ENCODE measurements at places on chromosomes 7 and 10.

DNA sequence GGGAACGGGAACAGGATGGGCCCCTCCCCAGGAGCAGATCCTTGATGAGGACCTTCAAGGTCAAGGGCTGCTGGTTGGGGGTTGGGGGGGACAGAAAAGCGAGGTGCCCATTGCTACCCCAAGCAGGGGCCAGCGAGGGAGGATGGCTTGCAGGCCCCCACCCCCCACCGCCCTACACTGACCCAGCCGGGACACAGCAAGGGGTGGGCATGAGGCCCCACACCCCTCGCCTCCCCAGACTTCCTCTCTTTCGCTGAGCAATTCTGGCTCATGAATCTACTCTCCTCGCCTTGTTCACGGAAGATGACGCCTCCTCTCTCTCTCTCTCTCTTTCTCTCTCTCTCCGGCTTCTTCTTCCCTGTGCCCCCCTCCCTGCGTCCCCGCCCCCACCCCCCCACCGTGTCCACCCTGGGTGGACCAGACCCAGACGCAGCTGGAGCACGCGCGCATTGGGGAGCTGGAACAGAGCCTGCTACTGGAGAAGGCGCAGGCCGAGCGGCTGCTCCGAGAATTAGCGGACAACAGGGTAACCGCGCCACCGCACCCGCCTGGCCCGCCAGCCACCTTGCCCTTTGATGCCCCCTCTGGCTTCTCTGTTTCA, 81.1 kb upstream of the GTF2IRD1 start:
- DNase-seq: no peak

DNA sequence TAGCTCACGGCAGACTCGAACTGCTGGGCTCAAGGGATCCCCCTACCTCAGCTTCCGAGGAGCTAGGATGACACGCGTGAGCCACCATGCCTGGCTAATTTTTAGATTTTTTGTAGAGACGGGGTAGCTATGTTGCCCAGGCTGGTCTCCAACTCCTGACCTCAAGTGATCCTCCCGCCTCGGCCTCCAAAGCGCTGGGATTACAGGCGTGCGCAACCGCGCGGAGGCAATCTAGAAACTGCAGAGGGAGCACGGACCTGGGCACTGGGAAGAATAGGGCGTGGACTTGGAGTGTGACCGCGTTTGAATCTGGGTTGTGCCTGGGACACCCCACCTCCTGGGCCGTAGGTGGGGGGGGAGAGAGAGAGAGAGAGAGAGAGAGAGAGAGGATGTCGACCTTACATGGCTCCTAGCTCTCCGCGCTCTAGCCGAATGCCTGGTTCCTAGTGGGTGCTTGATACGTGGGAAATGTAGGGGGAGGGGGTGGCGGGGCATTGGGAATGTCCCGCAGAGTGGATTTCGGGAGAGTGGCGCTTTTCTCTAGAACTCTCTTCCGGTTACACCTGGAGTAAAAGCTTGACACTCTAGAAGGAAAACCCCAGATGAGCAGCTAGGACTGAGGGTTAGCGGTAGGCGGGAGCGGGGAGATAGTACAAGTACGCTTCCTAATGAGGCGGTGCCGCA, 1.2 kb upstream of the MAP3K8 start:
- no peak for DNase-seq

GRCh38 chr10:128528167-128528566, 401.9 kb upstream of the MKI67 start:
- DNase-seq: no peak

DNA sequence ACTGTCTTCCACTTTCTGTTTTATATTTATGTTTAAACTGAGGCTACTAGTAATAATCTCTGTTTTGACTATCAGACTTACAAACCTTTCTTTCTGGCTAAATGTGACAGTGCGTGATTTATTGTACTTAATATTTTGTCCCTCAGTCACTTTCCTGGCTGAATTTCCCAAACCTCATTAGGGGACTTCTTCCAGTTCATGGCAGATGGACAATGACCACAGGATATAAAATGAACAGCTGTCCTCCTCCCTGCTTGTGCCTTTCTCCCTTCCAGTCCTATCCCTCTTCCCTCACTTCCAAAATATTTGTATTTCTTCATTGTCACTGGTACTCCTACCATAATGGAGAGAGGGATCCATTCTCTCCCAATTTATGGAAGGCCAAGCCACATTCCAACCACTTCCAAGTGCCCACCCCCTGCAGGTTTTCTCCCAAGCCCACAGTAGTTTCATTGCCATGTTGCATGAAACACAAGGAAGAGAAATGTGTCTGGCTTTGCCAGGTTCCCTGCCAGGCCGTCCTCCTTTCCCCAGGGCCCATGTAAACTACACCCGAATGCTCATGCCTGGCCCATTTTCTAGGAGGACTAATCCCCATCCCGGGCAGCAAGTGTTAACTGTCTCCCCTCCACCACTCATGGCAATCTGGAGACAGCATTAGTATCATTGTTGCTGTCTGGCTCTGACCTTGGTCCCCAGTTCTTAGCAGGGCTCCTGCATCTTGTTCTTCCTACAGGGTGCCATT, 269.5 kb upstream of the SLC26A5 start:
- no peak for DNase-seq

DNA sequence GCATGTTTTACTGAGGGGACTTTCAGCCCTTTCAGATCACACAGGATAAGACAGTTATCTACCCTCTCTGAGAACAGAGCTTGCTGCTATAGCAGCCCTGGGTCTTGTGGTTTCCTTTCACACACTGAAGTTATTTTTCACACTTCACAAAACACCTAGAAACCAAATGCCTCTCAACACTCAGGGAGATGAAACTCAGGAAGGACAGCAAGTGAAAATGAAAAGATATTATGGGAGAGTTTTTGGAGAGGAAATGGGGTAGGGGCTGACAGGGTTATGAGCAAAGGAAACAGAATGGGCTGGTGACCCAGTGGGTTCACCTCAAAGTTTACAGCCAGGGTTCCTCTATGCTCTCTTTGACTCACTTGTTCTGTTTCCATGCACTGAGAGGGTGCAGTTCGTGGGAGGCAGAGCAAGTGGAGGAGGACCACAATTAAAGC, 17.0 kb upstream of the GIMAP2 start:
- DNase-seq: no peak

DNA sequence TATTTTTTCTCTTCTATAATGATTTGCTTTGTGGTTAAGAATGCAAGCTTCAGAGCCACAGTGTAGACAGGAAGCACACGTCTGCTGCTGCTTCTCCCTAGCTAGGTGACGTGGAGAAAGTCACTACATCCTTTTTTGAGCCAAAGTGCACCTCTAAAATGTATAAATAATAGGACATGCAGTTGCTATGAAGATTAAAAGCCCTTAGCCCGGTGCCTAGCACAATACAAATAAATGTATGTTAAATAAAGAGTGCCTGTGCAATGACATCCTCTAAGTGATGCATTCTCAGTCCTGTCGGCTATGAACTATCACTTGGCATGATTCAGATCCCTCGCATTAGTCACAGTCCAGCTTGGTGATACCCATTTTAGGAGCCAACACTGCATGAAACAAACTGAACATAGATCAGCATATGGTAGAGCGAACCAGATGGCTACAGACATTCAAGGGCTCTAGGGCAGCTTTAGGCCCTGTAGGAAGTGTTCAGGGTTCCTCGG, 4.8 kb upstream of the TRDMT1 start:
- DNase-seq: no peak

Data from lower leg skin (tissue), 4 donors.